ENCODE measurements at places on chromosomes 3 and 15.

GRCh38 chr3:142904639-142905436 is 16.0 kb upstream of the PCOLCE2 start:
- DNase-seq, result no peak

GRCh38 chr15:70051948-70052633 is 45.6 kb downstream of the TLE3 start:
- no peak for DNase-seq

DNA sequence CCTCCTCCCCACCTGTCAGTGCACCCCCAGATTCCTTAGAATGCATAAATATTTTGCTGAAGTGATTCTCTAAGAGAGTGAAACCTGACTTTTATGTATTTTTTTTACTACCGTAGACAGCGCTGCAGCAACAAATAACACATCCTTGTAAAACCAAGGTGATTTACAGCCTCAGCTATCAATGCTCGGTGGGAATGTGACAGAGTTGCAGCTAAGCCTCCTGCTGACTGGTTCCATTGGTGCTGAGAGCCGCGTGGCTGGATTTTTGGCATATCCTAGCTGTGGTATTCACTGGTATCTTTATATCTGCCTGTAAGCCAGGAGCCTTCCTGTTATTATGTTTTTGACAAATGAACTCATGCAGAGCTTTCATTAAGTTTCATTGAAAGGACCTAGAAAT is 11.0 kb downstream of the FGD5 start:
- no peak for DNase-seq

GRCh38 chr15:90552162-90552928 is 22.6 kb downstream of the CRTC3 start:
- DNase-seq, result no peak

GRCh38 chr3:122979211-122979610 is 48.4 kb downstream of the SEMA5B start:
- no peak for DNase-seq

DNA sequence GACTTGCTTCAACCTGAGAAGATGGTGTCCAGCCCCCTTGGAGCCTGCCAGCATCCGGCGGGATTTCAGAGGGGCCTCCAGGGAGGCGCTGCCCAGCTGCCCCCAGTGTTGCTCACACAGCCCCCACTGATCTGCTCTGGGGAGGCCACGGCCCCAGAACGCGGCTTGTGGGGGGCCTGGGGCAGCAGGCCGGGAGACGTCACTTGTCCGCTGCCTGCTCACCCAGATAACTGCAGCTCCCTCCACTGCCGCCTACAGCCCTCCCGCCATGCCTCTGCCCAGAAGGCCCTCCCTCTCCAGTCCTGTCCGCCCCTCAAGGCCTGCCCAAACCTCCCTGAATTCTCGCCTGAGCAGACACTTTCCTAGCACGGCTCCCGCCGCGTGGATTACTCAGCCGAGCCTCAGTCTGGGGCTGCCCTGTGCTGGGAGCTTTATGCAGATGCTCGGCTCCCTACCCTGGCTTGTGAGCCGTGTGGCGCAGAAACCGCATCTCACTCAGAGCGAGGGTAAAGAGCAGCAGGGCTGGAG is 17.2 kb upstream of the ADIPOQ start:
- DNase-seq, result no peak

DNA sequence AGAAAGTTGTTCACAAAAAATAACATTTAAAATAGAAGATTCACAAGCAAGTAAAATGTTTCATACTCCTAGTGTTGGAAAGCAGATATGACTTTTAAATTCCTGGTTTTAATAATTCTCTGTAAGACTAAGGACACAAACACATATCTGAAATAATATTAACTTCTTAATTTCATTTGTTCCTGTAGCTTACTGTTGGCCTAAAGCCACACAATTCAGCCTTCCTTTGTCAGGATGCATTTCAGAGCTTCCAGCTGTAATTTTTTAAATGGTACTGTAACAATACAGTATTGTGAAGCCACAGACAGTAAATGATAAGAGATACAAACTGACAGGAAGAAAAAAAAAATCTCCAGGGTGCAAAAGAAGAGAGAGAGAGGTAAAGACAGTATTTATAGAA is 84.2 kb downstream of the TMCC1 start:
- DNase-seq, result no peak

GRCh38 chr15:52289629-52290081 is 5.9 kb downstream of the MYO5C start:
- no peak for DNase-seq

DNA sequence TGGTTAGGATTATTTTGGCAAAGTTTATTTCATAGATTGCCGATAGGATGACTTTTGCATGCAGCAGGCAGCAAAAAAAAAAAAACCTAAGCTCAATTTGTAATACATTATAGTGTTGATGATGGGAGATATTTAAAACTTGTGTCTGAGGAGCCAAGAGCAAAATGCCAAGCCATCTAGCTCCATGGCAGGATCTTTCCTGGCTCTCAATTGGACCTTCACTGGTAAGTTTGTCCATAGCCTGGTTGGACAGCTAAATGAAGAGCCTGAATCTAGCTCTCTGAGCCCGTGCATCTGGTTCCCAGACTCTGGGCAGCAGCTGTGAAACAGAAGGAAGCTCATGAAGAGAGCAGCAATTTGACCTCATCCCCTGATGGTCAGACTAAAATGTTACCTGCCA is 17.5 kb downstream of the STAC start:
- no peak for DNase-seq

GRCh38 chr3:105119801-105120340 is 246.8 kb upstream of the ALCAM start:
- DNase-seq, result no peak

GRCh38 chr3:128072454-128073184 is 20.4 kb downstream of the SEC61A1 start:
- no peak for DNase-seq

- DNase-seq, result peak; percentile 4
These were observed 480.9 kb downstream of the ZIC1 start for GRCh38 chr3:147890114-147890513.

DNA sequence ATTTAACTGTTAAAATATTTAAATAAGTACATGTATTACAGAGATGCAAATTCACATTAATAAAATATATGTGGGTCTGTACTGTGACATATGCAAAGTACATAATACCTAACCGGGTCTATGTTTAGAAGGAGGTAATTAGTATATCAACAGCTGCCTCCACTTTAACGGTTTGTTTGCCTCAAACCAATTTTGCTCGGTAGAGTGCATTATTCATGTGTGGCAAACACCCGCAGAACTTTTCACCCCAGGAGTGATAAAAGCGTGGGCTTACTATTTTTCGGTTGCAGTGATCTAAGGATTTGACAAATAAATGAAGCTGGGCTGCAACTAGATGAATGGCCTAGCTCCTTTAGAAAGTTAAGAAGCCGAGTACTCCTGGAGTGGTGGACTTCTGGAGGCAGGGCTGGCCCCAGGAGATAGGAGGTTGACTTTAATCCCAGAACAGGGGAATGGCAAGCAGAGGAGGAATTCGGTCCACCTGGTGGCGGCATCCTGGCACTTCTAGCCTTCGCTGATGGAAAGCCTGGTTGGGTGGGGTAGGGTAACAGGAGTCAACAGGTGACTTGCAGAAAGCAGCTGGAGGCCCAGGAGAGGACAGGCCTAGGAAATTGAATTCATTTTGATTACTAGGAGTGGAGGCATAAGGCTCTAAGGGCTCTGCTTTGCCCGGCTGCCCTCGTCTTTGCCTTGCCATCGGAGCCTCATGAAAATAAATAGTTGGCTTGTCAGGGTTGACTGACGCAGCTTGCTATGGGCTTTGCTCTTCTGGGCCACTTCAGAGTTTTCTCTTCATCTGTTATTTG is 2.4 kb downstream of the SLCO3A1 start:
- no peak for DNase-seq

- no peak for DNase-seq
These were observed 821 bp upstream of the MAGI1 start for GRCh38 chr3:66039590-66039887.

DNA sequence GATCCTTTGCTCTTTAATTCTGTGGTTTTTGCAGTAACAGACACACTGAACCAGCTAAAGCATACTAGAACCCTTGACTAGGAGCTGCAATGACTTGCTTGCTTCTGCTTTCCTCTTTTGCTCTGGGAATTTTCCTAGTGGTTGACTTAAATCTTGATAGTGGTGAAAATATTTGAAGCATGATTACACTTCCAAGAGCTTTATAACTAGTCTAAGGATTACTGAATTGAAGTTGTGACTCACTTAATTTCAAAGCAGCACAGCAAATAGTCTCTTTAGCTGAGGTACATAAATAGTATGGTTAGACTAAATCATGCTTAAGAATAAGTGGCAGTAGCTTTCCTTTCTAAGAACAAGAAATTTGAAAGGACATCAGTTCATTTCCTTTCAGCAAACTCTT is 513.5 kb upstream of the GBE1 start:
- DNase-seq, result no peak

DNA sequence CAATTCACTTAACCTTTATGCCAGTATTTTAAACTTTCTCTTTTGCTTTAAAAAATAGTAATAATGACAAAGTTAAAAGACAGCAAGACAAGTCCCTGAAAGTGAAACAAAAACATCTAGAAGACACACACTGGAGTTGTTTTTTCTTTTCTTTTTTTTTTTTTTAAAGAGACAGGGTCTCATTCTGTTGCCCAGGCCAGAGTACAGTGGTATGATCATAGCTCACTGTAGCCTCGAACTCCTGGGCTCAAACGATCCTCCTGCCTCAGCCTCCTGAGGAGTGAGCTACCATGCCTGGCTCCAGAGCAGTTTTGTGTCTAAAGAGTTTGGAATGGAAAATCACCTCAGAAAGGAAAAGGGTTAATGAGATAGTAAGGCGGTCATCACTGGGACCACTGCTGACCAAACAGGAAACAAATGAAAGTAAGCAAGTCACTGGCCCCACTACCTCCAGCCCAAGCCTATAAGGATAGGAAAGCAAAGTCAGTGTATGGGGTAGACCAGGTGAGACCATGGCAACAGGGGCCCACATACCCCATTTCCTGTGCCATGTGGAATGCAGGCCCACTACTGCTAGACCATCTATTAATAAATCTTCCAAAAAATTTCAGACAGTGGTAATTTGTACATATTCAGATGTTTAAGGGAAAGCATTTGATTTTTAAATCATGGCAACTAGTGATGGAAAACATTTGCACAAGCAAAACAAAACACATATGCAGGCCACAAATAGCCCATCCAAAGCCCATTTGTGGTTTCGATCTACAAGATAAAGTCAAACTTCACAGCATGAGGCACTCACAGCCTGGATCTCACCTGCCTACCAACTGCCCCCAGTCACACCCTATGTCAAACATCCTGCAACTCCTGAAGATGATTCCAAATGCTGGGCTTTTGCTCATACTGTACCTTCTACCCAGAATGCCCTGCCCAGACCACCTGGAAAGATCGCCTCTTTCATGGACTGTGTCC is 62.6 kb downstream of the OSBPL10 start:
- no peak for DNase-seq

DNA sequence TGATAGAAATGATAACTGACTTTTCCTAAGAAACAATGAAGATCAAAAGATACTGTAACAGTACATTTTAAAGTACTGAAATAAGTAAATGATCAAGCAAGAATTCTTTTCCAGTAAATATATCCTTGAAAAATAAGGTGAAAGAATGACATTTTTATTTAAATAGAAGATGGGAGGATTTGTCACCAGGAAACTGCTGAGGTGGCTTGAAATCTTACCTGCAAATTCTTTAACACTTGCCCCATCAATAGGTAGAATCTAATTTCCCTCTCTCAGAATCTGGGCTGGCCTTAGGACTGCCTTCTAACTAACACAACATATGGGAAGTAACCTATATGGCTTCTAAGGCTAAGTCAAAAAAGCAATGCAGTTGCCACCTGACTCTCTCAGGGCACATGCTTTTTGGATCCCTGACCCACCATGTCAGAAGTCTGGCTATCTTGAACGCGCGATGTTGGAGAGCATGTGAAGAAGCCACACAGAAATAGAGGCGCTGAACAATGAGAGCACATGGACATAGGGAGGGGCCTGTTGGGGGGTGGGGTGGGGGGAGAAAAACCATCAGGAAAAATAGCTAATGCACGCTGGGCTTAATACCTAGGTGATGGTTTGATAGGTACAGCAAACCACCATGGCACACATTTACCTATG is 11.5 kb downstream of the ACSBG1 start:
- DNase-seq, result no peak

DNA sequence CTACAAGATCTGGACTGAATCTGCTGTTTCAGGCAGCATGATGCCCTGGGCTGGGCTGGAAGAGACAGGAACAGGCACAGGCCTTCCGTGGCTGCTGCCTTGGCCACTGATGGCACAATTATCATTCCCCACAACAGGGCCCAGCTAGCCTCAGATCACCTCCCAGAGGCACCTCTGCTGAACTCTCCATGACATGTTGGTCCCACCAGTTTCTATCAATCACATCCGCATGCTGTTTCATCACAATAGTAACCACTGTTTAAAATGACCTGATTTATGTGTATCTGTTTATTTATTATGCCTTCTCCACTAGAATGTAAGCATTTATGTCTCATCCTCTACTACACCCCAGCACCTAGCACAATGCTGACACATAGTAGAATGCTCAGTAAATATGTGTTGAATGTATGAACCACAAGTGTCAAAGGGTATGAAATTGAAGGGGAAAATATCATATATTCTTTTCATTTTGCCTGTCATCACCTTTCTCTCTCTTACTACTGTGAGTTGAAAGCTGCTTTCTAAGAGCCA is 32.7 kb upstream of the ZBTB38 start:
- no peak for DNase-seq

DNA sequence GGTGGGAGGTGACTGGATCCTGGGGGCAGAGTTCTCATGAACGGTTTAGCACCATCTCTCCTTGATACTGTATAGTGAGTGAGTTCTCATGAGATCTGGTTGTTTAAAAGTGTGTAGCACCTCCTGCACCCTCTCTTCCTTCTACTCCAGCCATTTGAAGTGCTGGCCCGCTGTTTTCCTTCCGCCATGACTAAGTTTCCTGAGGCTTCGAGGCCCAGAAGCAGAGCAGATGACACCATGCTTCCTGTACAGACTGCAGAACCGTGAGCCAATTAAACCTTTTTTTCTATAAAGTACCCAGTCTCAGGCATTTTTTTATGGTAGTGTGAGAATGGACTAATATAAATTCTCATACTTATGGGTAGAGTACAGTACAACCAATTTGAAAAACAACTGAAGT is 123.6 kb upstream of the BHLHE40 start:
- DNase-seq, result no peak

GRCh38 chr3:56838448-56838847 is 36.7 kb upstream of the ARHGEF3 start:
- no peak for DNase-seq

GRCh38 chr3:143326983-143327778 is 207.6 kb downstream of the CHST2 start:
- no peak for DNase-seq
